ENCODE measurements at places on chromosomes 11 and 22.
A peak's percentile ranks its signal among the peaks of the same experiment; 100 is the strongest.

- no peak for DNase-seq
Observed at GRCh38 chr22:25780673-25781072, 38.7 kb downstream of the MYO18B start.

GRCh38 chr11:128341280-128342248, 245.8 kb downstream of the ETS1 start:
- DNase-seq = peak; percentile 74

DNA sequence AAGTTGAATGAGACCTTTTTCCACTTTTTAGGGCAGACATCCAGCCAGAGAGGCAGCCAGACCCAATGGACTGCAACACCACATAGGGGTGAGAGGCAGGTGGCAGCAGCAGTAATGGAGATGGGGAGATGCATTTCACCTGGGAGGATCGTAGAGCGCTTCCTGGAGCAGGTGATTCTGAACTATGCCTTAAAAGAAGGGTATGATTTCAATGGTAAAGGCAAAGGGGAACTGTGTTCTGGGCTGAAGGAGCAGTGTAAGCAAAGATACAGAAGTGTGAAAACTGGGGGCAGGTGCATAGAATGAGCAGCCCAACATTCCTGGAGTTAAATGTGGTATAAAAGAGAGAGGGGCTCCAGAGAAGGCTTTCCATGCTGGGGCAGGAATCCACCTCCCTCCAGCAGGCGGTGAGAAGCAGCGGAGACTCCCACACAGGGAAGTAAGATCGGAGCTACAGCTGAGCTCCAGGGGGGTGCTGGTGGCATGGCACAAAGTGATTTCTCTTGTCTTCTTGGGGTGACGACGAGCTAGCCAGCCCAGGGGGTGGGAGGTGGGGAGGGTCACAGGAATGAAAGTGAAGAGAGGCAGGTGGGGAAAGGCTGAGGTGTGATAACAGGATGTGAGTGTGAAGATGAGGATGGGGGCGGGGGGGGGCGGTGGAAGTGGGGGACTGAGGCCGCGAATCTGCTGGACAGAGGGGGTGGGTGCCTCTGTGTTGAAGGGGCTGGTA, 4.3 kb upstream of the SERHL2 start:
- no peak for DNase-seq

GRCh38 chr11:117591316-117592039, 205.5 kb downstream of the DSCAML1 start:
- DNase-seq = no peak

- DNase-seq = no peak
Observed at GRCh38 chr11:130599073-130599654, 150.7 kb downstream of the ADAMTS15 start.

DNA sequence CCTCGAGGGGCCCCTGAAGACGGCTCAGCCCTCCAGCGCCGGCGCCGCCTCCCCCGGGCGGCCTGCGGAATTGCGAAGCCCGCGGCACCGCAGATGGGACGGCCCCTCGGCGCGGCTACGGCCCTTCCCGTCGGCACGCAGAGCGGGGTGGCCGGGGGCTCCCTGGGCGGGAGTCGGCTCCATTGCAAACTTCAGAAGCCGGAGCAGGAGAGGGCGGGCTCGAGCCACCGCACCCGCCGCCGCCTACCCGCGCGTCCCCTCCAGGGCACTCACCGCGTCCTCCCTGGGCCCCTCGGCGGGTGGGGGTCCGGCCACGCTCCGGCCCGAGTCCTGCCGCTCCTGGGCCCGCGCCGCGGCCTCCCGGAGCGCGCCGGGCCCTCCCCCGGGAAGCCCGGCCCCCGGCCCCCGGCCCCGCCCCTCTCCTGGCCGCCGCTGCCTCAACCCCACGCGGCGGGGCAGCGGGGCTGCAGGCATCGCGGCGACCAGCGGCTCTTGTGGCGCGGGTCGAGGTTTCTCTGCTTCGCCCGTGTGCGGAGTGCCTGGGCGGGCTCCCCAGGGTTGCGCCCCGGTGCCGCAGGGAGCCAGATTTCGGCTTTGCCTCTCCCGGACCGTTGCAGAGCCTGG, at the start of gene PACSIN3:
Gene PACSIN3 (minus strand): TSS at position 359 of the 624 bp plus-strand sequence. CDS start 3,707 bp downstream, outside the sequence.
- DNase-seq = peak; percentile 41

DNA sequence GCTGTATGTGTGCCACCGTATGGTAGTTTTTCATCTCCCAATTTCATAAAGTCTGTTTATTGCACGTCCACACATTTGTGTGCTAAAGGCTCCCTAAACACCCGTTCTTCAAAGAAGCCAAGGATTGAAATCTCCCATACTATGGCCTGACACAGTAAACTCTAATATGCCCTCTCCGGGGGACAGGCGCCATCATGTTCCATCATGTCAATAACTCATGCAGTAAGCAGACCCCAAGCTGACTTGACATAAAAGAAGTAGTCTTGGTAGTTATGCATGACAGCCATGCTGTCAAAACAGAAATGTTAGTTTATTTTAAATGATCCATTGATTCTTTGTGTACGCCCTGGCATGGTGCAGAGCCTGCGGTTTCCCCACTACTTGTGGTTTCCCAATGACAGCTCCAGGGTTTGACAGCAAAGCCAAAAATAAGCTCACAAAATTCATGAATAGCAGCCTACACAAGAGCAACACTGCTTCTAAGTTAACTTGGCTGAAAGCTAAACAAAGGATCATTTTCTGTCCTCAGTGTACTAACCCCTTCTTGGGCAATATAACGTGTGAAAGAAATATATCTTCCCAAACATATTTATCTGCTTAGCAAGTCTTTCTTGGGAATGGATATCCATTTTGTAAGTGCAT, 56.5 kb upstream of the CABP7 start:
- DNase-seq = no peak

DNA sequence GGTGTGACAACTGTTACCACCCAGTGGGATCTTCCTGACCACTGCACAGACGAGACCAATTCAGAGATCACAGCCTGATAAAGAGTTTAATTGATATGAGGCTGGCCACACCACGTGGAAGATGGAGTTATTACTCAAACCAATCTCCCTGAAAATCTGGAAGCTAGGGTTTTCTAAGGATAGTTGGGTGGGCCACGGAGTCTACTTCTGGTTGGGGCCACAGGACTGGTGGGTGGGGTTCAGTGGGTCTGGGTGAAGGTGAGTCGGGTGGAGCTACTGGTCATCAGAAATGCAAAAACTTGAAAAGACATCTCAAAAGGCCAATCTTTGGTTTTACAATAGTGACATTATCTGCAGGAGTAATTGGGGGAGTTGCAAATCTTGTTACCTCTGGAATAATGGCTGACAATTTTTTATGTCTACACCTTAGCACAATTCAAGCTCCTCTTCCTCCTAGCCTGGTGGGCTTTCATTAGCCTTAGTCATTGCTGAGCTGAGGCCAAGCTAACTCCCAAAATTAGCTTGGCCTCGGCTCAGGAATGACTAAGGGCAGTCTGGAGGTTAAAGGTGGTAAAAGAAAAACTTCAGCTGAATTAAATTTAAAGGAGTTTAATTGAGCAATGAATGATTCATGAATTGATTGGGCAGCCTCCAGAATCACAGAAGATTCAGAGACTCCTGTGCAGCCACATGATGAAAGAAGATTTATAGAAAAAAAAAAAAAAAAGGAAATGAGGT, 13.1 kb downstream of the C11orf96 start:
- DNase-seq = no peak

All from activated CD4-positive, alpha-beta memory T cell treated with anti-CD3 and anti-CD28 coated beads, Interleukin-2, amount 10 ng/mL, durations not matched to agents 7 days and 5 days (primary cell).